DND-41 (cell line): ENCODE measurements at places on chromosomes 6 and 20.

- H3K4me3 ChIP-seq: no peak overlapping the region
- no peaks in the 10 kb centered on the region for H3K36me3 ChIP-seq
- no peaks in the 10 kb centered on the region for H3K4me1 ChIP-seq
- H3K27me3 ChIP-seq: no peaks in the 10 kb centered on the region
Measured at GRCh38 chr20:20224806-20225205, 143.1 kb upstream of the INSM1 start.

DNA sequence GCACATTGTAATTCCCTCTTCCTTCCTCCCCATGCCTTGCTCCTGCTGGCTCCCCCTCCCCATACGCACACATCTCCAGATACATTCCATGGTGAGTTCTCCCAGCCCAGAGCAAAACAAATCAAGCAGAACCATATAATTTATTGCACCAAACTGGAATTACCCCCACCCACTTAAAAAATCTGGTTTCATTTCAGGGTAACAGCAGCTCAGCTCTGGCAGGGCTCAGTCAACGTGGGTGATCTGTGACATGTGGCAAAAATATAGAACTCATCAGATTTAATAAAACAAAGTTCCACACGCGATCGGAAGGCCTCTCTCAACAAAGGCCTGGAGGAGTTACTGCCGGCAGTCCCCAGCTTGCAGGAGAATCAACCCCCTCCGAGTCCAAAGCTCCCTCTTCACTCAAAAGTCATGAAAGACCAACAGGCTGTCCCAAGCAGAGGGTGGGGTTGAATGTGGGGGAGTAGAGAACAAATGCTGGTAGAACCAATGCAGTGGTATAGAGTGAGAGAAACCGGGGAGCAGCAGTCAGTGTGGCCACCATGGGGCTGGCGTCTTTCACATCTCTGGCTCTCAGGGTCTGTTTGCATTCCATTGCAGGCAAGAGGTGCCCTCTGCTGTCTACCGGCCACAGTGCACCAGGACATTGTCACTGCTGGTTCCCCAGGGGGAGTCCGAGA is 323.3 kb upstream of the NT5E start:
- no peak overlapping the region for H3K4me3 ChIP-seq
- H3K36me3 ChIP-seq: no peaks in the 10 kb centered on the region
- H3K27me3 ChIP-seq: no peaks in the 10 kb centered on the region

DNA sequence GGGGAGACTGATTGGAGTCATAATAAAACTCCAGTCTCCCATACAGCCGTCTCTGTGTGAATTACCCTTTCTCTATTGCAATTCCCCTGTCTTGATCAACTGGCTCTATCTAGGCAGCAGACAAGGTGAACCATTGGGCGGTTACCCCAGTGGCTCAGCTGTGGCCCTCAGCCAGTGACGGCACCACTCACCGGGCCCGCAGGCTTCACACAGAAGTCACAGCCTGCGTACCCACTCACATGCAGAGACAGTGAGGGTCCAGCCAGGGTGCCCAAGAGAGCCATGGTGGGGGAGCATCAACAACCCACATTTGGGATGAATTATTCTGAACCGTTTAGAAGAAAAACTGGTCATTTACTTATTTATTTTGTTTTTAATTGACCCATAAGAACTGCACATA is 78.5 kb downstream of the WDR27 start:
- 0 out of 2 replicates have a peak, but pooled peaks cover 6% of the 10 kb centered on the region for H3K36me3 ChIP-seq
- H3K27me3 ChIP-seq: no peaks in the 10 kb centered on the region
- H3K4me1 ChIP-seq: no peaks in the 10 kb centered on the region
- no peak for DNase-seq

- H3K36me3 ChIP-seq: no peaks in the 10 kb centered on the region
- no peaks in the 10 kb centered on the region for H3K4me1 ChIP-seq
- no peak for DNase-seq
Measured at GRCh38 chr6:25327432-25327831, 48.3 kb downstream of the CARMIL1 start.

DNA sequence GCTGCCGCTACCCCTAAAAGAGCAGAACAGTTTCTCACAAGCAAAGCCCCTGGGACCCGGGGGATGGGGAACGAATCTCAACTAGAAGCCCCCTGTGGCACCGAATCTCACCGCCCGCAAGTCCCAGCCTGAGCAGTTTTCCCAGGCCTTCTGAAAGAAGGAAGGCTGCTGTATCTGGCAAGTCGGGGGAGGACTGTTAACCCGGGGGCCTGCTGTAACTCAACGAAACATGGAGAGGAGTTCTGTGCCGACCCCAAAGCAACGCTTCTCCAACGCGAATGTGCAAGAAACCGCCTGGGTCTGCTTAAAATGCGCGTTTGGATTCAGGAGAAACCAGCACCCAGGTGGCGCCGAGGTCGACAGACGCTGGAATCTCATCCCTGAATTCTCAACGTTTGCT is 34.2 kb downstream of the DLL1 start:
- H3K4me1 ChIP-seq: no peaks in the 10 kb centered on the region
- no peaks in the 10 kb centered on the region for H3K36me3 ChIP-seq
- no peak overlapping the region for H3K4me3 ChIP-seq

- H3K36me3 ChIP-seq: no peaks in the 10 kb centered on the region
- peak overlapping the region; percentile 62 for H3K4me3 ChIP-seq
- no peak for DNase-seq
- peaks cover 10% of the 10 kb centered on the region for H3K27me3 ChIP-seq
- H3K27ac ChIP-seq: no peak overlapping the region
Measured at GRCh38 chr6:127514773-127515227, 4.3 kb downstream of the MTCL3 start.

DNA sequence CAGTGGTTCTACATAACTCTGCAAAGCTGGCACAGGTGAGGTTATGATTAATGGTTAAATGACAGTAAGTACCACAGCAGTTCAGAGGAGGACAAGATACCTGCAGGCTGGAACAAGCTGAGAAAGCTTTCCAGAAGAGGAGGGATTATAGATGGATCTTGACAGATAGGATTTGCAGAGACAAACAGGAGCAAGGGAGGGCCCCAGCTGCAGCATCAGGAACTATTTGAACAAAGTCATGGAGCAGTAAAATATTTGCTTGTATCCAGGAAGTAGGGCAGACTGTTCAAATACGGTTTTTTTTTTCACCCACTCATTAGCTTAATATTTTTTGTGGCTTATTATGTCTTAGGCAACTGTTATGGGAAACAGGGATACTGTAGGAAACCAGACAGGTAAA is 144.4 kb upstream of the MAN1A1 start:
- no peaks in the 10 kb centered on the region for H3K4me1 ChIP-seq
- no peak overlapping the region for H3K27ac ChIP-seq
- no peaks in the 10 kb centered on the region for H3K27me3 ChIP-seq

- no peaks in the 10 kb centered on the region for H3K27me3 ChIP-seq
- H3K27ac ChIP-seq: no peak overlapping the region
- no peak overlapping the region for H3K4me3 ChIP-seq
- no peaks in the 10 kb centered on the region for H3K36me3 ChIP-seq
Measured at GRCh38 chr6:53975941-53976615, 135.2 kb upstream of the MLIP start.

DNA sequence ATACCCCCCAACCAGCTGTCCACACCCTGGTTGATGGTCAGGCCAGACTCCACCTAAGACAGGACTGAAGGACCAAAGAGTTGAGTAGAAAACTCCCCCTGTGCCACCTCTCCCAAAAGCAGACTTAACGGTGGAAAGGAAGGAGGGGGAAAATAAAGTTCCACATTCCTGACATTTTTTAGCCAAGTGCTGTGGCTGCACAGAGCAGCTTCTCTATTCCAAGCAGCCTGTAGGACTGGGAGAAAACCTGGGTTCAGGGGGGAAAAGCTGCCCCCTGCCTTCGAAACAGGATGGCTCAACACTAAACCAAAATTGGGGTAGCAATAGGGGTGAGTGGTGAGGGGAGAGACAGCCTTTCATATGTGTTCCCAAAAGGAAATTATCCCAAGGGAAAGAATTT is 3.6 kb downstream of the TRAM2 start:
- no peak overlapping the region for H3K4me3 ChIP-seq
- H3K4me1 ChIP-seq: peaks cover 70% of the 10 kb centered on the region
- no peak for DNase-seq
- no peaks in the 10 kb centered on the region for H3K27me3 ChIP-seq
- H3K36me3 ChIP-seq: 0 out of 2 replicates have a peak, but pooled peaks cover 3% of the 10 kb centered on the region

DNA sequence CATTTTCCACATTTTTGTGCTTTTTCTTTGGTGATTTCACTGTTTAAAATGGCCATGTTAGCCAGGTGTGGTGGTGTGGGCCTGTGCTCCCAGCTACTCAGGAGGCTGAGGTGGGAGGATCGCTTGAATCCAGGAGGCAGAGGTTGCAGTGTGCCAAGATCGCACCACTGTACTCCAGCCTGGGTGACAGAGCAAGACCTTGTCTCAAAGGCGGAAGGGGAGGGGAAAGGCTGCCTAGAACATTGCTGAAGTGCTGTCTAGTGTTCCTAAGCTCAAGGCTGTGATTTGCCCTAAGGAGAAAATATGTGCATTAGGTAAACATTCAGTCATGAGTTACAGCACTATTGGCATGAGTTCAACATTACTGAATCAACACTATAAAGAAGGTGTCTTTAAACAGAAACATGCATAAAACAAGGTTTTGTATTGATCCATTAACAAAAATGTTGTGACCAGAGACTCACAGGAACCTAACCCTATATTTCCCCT is 14.0 kb downstream of the ZC2HC1B start:
- H3K36me3 ChIP-seq: no peaks in the 10 kb centered on the region
- H3K27ac ChIP-seq: no peak overlapping the region
- no peak overlapping the region for H3K4me3 ChIP-seq
- H3K27me3 ChIP-seq: no peaks in the 10 kb centered on the region

DNA sequence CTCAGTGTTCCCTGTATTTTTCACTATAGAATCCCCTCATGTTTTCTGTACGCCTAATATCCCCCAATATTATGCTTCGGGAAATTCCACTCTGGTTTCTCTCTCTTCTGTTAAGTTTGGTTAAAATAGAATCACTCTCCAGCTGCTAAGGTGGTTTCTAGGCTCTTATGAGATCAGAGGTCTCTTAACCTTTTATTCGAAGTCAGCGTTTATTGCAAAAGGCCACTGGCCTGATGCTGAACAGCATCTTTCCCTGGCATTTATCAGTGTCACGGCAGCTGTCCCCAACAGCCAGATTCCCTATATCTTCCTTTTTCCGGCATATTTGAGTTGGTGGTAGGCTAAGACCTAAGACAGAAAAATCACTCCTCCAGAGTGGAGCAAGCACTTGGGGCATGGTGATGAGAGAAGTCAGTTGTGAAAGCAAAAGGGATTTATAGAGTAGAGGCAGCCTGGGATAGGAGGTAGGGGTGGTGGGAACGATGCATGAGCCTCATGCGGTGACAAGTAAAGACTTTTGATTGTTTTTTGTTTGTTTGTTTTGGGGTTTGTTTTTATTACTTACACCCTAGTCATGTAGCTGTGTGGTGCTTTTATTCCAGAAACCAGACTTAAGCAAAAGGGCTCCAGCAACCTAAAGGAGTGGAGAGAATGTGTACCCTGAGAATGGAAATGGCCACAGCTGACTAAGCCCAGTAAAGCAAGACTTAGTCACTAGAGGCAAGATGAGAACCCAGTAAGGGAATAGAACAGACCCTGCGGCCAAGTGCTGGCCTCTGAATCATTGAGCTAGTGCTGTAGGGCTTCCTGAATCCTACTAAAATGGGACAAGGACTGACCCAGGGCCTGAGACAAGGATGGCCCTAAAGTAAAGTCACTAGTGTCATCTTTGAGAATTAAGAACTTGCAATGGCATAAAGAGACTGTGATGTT is 233.0 kb upstream of the PRND start:
- H3K4me3 ChIP-seq: no peak overlapping the region
- H3K4me1 ChIP-seq: peaks cover 3% of the 10 kb centered on the region; the same call in 1 of the 2 replicates
- no peak overlapping the region for H3K27ac ChIP-seq

- H3K27ac ChIP-seq: no peak overlapping the region
- no peaks in the 10 kb centered on the region for H3K36me3 ChIP-seq
- H3K4me3 ChIP-seq: no peak overlapping the region
- no peak for DNase-seq
Measured at GRCh38 chr6:88641178-88641903, 322.1 kb downstream of the RNGTT start.

DNA sequence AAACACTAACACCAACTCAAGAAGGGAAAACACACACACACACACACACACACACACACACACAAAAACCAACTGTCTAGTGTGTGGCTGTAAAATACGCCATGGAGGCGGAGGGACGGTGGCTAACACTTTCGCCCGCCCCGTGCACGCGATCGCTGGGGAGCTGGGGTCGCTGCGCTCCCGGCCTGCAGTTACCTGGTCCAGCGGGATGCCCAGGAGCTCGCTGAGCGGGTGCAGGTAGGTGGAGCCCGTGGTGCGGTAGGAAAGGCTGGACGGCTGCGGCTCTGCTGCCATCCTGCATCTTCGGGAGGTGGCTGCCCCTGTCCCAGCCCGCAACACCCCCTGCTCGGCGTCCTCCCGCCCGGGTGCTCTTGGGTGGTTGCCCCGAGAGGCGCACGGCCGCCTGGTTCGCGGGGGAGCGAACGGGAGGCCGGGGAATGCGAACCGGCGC is 303 bp downstream of the MBOAT1 start:
- H3K4me1 ChIP-seq: peaks cover 55% of the 10 kb centered on the region
- no peaks in the 10 kb centered on the region; the same call in 1 of the 2 replicates for H3K36me3 ChIP-seq
- no peak for DNase-seq
- peak overlapping the region; percentile 93 for H3K4me3 ChIP-seq
- H3K27me3 ChIP-seq: no peaks in the 10 kb centered on the region

GRCh38 chr20:18057101-18057993 is at the start of gene OVOL2:
Gene OVOL2 (minus strand): TSS chr20:18057916. CDS start chr20:18057634, 282 bp downstream.
- no peak within 1 kb of the TSS for H3K4me3 ChIP-seq
- H3K4me1 ChIP-seq: no peaks in the 10 kb centered on the region
- DNase-seq: no peak
- no peaks in the 10 kb centered on the region for H3K36me3 ChIP-seq
- no peak within 1 kb of the TSS for H3K27ac ChIP-seq

DNA sequence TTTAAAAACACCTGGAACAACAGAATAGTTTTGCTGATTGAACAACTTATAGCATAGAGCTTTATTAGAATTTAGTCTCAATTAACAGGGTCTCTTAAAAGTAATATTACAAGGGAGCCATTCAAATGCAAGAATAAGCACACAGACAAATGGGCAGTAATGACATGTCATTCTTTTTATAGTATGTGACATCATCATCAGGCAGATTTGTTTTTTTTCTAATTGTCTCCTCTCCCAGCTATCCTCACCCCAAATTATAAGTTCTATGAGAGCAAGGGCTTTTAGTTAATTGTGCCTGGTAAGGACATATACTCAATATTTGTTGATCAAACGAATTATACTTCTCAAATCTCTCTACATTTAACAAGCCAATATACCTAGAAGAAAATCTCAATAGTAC is 11.0 kb downstream of the PGM3 start:
- no peak for DNase-seq
- no peak overlapping the region for H3K27ac ChIP-seq
- no peak overlapping the region for H3K4me3 ChIP-seq
- no peaks in the 10 kb centered on the region for H3K4me1 ChIP-seq
- H3K27me3 ChIP-seq: no peaks in the 10 kb centered on the region

GRCh38 chr20:63104312-63105181 is 97.8 kb upstream of the BHLHE23 start:
- peaks cover 13% of the 10 kb centered on the region for H3K4me1 ChIP-seq
- no peak overlapping the region for H3K27ac ChIP-seq
- no peak overlapping the region for H3K4me3 ChIP-seq
- DNase-seq: no peak
